Cerebellum (tissue), 4 donors: ENCODE measurements at places on chromosomes 12 and 14.

GRCh38 chr12:116244474-116245090 lies 32.9 kb downstream of the MED13L start:
- no peak for DNase-seq

- no peak for DNase-seq
These were observed 70.8 kb downstream of the RNF34 start for GRCh38 chr12:121470751-121471150.

DNA sequence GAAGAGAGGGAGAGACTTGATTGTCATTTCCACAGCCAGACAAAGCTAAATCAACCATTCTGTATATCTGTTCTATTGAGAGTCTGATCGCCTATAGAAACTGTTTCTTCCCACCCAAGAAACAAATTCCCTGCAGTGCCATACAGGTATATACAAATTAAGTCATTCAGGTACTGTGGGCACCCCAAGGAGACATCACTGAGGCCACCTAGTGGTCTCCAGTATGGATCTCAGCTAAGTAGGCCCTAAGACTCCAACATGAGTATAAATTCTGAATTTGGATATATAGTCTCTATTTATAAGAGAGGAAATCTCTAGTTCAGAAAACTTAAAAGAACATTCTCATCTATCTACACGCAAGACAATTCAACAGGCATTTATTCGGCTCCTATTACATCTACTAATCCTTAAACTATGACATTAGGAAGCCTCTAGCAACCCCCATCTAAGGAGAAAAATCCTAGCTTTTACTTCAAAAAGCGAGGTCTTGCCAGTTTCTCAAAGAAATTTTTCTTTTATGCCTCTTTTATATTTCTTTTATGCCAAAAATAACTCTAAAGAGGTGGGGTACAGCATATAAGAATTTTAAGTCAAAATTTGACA lies 62.6 kb downstream of the DCAF5 start:
- no peak for DNase-seq

- DNase-seq, result no peak
These were observed 149.7 kb upstream of the SLC16A7 start for GRCh38 chr12:59446116-59446515.

GRCh38 chr12:102910137-102910536 lies 6.9 kb downstream of the PAH start:
- no peak for DNase-seq

DNA sequence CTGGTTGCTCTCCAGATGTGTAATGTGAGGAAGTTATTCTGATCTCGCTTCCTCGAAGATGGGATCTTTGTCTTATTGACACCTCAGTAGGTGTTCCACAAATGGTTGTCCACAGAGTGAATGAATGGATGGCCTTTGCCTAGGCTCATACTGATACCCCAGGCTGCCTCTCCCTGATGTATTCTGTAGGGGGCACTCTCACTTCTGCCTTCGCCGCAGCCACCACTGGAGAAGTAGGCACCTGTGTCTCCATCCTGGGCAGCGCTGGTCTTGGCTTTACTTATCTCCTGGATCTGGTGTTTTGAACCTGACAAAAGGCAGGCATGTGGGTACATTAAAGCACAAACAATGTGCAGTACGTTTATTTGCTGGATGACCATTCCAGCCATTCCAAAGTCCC lies 82.1 kb downstream of the ZFP36L1 start:
- DNase-seq, result no peak

GRCh38 chr14:63952053-63952932 lies 99.5 kb downstream of the SYNE2 start:
- no peak for DNase-seq

DNA sequence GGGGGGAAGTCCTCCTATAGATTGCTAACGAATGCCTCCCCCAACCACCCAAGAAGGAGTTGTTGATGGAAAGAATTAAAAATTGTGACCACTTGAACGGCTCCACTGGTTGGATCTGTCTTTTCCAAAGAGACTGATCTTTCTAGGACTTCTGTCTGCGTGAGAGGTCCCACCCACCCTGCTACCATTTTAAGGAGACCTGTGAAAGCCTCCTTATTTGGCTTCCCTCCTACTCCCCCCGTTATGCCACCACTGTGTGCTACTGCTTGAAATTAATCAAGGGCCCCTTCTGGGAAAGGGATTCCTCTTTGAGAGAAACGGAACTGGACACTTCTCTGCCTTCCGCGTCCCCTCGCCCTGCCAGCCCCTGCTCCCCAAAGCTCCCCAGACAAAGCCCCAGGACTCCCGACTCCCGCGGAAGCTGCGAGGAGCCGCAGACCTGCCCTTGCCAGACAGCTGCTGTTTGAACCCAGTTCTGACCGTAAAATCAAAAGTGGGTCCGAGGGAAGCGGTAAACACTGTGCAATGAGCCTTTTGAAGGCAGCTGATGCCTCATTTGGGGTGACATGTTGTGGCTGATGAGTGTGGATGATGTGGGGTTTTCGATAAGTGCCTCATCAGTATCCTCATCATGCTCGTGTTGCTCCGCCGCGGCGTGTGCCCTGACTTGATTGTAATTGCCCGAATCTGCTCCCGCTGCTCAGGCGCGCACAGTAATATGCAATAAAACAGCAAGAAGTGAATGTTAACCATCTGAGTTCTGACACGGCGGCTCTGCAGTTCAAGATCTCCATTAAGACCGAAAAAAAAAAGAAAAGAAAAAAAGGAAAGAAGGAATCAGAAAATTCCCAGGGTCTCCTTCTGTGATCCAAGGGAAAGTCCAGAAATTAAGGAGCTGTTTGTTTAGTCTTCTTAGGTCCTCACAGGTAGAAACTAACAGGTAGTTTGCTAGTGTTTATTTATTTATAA lies 48.2 kb downstream of the MBIP start:
- no peak for DNase-seq

DNA sequence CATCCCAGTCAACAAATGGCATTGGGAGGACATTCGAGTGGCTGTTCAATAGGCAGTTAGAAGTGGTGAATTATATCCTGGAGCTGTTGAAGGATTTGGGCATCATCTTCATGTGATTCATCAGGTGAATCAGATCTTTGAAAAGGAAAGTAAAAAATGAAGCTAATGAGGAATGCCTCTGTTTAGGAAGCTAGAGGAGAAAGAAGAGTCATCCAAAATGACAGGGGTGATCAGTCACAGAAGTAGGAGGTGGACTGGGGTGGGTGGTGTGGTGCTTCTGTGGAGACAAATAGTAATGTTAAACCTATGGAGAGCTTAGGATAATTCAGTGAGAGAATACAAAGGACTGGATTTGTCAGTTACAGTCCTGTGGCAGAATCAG lies 32.7 kb downstream of the DIP2B start:
- no peak for DNase-seq

GRCh38 chr14:26820572-26820971 lies 222.7 kb upstream of the NOVA1 start:
- no peak for DNase-seq

DNA sequence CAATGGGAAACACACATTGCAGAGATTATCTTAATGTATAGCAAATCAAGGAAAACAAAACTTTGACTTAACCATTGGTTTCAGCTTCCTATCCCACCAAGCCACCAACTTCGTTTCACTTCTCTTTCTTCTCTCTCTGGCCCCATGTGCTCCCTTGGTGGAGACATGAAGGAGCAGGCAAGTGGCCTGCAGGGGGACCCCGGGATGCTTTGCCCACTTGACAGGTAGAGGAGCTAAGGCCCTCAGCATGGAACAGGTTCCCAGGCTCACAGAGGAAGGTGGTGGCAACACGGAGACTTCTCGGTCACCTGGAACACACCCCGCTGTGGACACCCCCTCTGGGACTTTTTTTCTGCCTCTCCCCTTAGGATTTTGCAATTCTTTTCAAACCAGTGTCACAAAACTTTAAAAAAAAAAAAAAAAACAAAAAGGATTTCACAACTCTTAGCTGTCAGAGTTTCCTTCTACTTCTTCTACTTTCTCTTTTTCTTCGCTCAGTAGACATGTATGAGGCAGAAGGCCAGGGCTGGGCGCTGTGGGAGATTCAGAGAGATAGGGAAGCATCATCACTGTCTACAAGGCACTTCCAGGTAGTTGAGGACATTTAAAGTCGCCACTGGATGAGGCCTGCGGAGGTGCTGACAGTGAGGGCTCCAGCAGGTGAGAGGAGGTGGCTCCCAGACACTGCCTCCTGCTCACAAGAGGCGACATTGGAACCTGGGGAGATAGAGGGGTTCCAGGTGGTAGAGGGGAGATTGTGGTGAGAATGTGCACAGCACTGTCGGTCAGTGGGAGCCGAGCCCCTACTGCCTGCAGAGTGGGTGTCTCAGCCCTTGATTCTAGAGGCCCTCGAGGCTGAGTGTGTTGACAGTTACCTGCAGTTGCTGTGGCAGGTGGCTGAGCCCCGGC lies 119.6 kb downstream of the GCH1 start:
- no peak for DNase-seq
